ENCODE measurements at places on chromosomes 11 and 22. TPM values are rescaled to one million over a fixed set of nuclear protein-coding genes. Genes with fewer than 3 reads are reported as not detected.

HPX gene
- total RNA-seq = 9.7 TPM

SLC25A1 gene
- total RNA-seq = 32.2 TPM

POU2AF3 gene
- total RNA-seq = 0.94 TPM

CALCA gene
- not detected for total RNA-seq

MFRP gene
- not detected for total RNA-seq

OR2AG1 gene
- not detected for total RNA-seq

ZFP91 gene
- total RNA-seq = 49.5 TPM

CDC42EP2 gene
- 9.4 TPM for total RNA-seq

ZNF214 gene
- 17.8 TPM for total RNA-seq

IL18 gene
- total RNA-seq = not detected

MN1 gene
- total RNA-seq = 64.2 TPM

ANKRD13D gene
- total RNA-seq = 57.9 TPM

OSM gene
- not detected for total RNA-seq

GPR83 gene
- 0.63 TPM for total RNA-seq

THY1 gene
- total RNA-seq = 31.3 TPM

LMO2 gene
- 12.2 TPM for total RNA-seq

CASP1 gene
- total RNA-seq = 4.4 TPM

SAMM50 gene
- 33.2 TPM for total RNA-seq

PIK3IP1 gene
- total RNA-seq = 21.6 TPM

OR2AT4 gene
- total RNA-seq = not detected

CDON gene
- 72.9 TPM for total RNA-seq

ACRV1 gene
- total RNA-seq = 0.31 TPM

WEE1 gene
- 22.5 TPM for total RNA-seq

TRPC6 gene
- total RNA-seq = 10.0 TPM

MUC5B gene
- not detected for total RNA-seq

BET1L gene
- 11.9 TPM for total RNA-seq

GPHA2 gene
- not detected for total RNA-seq

CD248 gene
- total RNA-seq = 1.3 TPM

BRSK2 gene
- 54.5 TPM for total RNA-seq

PRR5 gene
- 18.2 TPM for total RNA-seq

CLTCL1 gene
- total RNA-seq = 18.2 TPM

CNTN5 gene
- total RNA-seq = 15.7 TPM

PRODH gene
- total RNA-seq = 2.8 TPM

ZP1 gene
- total RNA-seq = not detected

KRTAP5-8 gene
- not detected for total RNA-seq

ASCL2 gene
- total RNA-seq = 0.31 TPM

VPS37C gene
- 12.2 TPM for total RNA-seq

KLHL35 gene
- total RNA-seq = 36.0 TPM

CENPM gene
- 8.5 TPM for total RNA-seq

LBHD1 gene
- 5.6 TPM for total RNA-seq

CARD18 gene
- total RNA-seq = not detected

MMP27 gene
- not detected for total RNA-seq

FZD4 gene
- 29.1 TPM for total RNA-seq

OR5AN1 gene
- not detected for total RNA-seq

ROBO4 gene
- 3.1 TPM for total RNA-seq

ADORA2A gene
- total RNA-seq = 11.0 TPM

TMPRSS4 gene
- total RNA-seq = not detected

FAM180B gene
- not detected for total RNA-seq
